ENCODE measurements at places on chromosomes 12 and 14. TPM values are rescaled to one million over a fixed set of nuclear protein-coding genes. Genes with fewer than 3 reads are reported as not detected.

NOXRED1 gene
- 0.27 TPM for total RNA-seq

DNA sequence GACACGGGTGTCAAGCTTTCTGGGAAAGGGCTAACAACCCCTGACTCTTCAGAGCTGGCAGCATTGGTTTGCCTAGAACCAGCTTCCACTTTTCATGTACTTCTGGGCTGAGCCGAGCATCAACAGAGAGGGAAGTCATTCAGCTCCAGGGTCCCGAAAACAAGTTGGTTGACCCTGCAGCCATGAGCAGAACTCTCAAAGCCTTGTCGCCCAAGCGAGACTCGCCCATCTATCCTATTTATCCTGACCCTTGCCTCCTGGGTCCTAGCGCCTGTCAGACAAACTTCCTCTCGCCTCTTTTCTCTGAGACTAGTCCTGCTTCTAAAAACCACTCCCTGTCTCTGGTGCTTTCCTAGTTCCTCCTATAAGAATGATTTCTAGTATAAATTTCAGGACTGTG is 47.9 kb downstream of the ASCL4 start:
- peaks cover 2% of the 10 kb centered on the region for H3K27me3 ChIP-seq
- no peak overlapping the region for H3K4me3 ChIP-seq
- H3K36me3 ChIP-seq: no peaks in the 10 kb centered on the region
- no peak for DNase-seq

GRCh38 chr14:100860556-100861187 is 34.8 kb downstream of the MEG3 start:
- no peaks in the 10 kb centered on the region for H3K27me3 ChIP-seq
- H3K4me1 ChIP-seq: no peaks in the 10 kb centered on the region
- no peak for DNase-seq
- no peaks in the 10 kb centered on the region for H3K36me3 ChIP-seq
- H3K4me3 ChIP-seq: no peak overlapping the region

DNA sequence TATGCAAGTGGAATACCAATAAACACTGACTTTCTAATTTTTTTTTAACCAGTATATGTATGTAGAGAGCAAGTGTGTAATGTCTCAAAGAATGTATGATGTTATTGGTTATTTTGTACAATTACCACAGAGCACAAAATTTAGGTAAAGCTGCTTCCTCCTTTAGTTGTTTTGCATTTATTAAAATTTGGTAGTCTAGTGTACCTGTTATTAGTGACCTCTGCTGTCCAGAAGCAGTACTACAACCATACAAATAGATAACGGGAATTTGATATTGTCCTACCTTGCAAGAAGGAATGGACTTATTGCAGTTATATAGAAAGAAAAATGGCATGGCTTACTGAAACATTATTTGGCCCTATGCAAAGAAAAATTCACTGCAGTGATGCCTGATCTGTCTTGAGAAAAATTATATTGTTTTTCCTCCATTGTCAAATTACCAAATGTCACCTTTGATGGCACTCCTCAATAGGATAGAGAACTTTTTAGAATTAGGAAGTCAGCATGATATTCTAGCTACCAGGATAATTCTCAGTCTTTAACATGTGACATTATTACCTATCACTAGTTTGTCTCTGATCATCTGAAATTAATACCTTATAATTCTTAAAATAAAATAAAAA is 153.9 kb upstream of the RMST start:
- no peak overlapping the region for H3K4me3 ChIP-seq
- peak; percentile 1 for DNase-seq
- no peaks in the 10 kb centered on the region for H3K4me1 ChIP-seq
- no peak overlapping the region for H3K27ac ChIP-seq
- H3K36me3 ChIP-seq: no peaks in the 10 kb centered on the region
- peaks cover 5% of the 10 kb centered on the region for H3K27me3 ChIP-seq

DNA sequence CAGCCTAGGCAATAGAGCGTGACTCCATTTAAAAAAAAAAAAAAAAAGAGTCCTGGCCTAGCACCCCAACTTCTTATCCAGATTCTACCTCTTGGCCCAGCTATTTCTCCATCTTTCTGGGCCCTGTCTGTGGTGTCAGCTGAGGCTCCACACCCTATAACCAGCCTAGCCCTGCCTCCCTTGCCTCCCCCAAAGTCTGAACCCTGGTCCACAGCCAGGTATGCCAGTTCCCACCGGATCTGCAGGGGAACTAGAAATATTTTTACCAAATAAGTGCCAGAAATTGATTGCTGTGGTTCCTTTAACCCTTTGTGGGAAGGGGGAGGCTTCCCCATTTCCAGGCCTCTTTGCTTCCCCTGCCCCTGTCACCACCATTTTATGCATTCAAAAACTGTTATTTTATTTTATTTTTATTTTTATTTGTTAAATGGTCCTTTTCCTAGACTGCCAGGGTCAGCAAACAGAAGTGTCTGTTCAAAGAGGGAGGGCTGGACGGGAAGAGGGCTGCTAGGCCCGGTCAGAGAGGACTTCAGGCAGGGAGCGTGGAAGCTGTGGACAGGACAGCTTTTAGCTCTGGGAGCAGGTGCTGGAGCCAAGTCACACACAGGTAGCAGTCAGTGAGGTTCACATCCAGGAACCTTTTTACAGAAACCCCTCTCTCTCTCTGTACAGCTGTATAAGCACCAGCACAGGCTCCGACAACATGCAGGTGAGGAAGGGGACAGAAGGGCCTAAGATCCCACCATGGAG is 23.2 kb downstream of the TTC9 start:
- H3K4me1 ChIP-seq: peaks cover 67% of the 10 kb centered on the region
- no peak for DNase-seq
- no peaks in the 10 kb centered on the region for H3K27me3 ChIP-seq
- peaks cover 15% of the 10 kb centered on the region for H3K36me3 ChIP-seq
- peak overlapping the region; percentile 28 for H3K4me3 ChIP-seq

CPNE6 gene
- total RNA-seq: not detected

GRCh38 chr12:8050600-8051250 is 15.4 kb downstream of the C3AR1 start:
- peaks cover 45% of the 10 kb centered on the region for H3K36me3 ChIP-seq
- peaks cover 13% of the 10 kb centered on the region for H3K4me1 ChIP-seq
- no peak for DNase-seq
- no peaks in the 10 kb centered on the region for H3K27me3 ChIP-seq
- no peak overlapping the region for H3K27ac ChIP-seq

REP15 gene
- total RNA-seq: not detected

DNA sequence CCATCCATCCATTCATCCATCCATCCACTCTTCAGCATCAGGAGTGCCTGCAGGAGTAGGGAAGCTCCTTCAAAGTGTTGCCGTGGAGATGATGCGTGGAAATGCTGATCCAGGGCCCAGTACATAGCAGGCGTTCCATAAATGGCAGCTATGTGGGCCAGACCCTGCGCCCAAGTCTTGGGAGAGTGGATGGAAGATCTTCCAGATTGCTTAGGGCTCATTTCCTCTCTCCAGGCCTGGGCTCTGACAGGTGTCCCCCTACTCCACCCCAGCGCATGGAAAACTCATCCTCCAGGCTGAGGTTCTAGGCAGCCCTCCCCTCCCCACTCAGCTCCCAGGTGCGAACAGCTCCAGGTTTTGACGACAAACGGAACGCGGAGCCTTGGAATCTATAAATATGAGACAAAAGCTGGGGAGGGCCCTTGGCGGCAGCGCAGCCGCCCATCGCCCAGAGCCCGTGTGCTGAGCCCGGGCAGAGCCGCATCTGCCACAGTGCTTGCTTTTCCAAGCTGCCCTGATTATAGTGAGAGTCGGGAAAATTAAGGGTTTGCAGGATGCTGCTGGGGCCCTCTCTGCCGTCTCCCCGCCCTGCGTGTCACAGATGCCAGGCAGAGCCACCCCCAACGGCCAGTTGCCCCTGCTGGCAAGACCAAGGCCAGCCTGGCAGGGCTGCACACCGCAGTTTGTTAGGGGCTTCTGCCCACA is 1.6 kb downstream of the BEGAIN start:
- peak overlapping the region; percentile 72 for H3K4me3 ChIP-seq
- H3K36me3 ChIP-seq: no peaks in the 10 kb centered on the region
- DNase-seq: peak; percentile 1
- H3K27ac ChIP-seq: no peak overlapping the region
